HCEC 1CT (cell line): ENCODE measurements at places on chromosomes 1 and 21.

GRCh38 chr1:170351366-170351946, 180.5 kb upstream of the GORAB start:
- no peak for DNase-seq

DNA sequence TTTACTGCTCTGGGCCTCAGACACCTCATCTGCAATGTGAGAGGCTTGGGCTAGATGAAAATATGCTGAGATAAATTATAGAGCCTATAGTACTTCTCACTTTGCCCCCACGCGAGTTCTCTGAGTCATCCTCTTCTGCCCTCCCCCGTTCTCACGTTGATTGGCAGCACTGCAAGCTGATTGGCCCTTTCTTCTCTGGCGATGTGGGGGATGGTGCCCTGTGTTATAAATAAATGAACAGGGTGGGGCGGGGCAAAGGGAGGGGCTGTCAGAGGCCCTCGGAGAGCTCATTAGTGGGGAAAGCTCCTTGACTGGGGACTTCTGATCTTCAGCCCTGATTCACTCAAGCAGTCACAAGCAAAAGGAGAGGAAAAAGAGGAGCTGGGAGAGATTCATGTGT, 64.3 kb upstream of the ZC3H12A start:
- no peak for DNase-seq

DNA sequence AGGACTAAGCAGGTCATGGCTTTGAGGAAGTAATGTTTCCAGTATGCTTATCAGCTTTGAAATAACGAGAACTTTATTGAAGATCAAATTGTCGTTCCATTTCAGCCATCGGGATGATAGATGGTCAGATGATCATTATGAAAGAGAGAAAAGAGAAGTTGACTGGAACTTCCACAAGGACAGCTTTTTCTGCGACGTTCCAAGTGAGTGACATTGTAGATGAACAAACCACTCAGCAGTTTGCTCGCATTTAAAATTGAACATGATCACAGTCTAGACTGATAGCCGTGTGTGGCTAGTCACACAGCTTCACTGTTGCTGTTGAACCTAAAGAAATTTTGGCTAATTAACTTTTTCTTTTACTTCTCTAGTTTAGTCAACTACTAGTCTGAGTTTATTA, 151.1 kb downstream of the TLR5 start:
- DNase-seq: no peak

- DNase-seq: peak; percentile 66
Measured at GRCh38 chr21:41641821-41642701, 124.8 kb downstream of the RIPK4 start.

- no peak for DNase-seq
Measured at GRCh38 chr1:9990944-9991343, 6.1 kb upstream of the RBP7 start.

- DNase-seq: peak; percentile 11
Measured at GRCh38 chr1:161940866-161941591, 82.6 kb downstream of the OLFML2B start.

DNA sequence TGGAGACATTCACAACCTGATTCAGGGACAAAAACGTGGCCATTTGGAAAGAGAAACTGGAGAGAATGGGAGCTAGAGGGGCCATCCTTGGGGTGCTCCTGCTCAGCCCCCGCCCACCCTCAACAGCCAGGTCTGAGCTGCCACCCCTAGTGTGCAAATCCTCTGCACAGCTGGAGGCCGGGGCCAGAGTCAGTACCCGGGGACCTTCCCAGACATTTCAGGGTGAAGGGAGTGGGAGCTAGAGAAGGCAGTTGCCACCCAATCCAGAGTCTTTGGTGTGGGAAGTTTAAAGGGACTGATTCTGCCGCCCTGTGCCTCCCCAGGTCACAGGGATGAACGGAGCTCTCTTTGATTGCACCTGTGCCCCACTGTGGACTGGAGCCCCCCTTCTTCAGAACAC, 397.4 kb downstream of the MATN1 start:
- DNase-seq: no peak

GRCh38 chr1:53981220-53981619, 35.1 kb downstream of the LRRC42 start:
- no peak for DNase-seq

GRCh38 chr21:14484188-14485009, 61.7 kb downstream of the SAMSN1 start:
- DNase-seq: no peak

- DNase-seq: no peak
Measured at GRCh38 chr1:231091415-231091814, 51.4 kb upstream of the FAM89A start.

- DNase-seq: no peak
Measured at GRCh38 chr1:184753117-184753516, 1.5 kb downstream of the EDEM3 start.

- DNase-seq: no peak
Measured at GRCh38 chr1:160040476-160040875, 8.7 kb upstream of the PIGM start.

GRCh38 chr1:203873094-203873493, 11.7 kb downstream of the SNRPE start:
- DNase-seq: no peak

GRCh38 chr1:3296826-3297225, 157.6 kb upstream of the ARHGEF16 start:
- no peak for DNase-seq

- DNase-seq: no peak
Measured at GRCh38 chr1:232650845-232651244, 20.9 kb upstream of the SIPA1L2 start.

DNA sequence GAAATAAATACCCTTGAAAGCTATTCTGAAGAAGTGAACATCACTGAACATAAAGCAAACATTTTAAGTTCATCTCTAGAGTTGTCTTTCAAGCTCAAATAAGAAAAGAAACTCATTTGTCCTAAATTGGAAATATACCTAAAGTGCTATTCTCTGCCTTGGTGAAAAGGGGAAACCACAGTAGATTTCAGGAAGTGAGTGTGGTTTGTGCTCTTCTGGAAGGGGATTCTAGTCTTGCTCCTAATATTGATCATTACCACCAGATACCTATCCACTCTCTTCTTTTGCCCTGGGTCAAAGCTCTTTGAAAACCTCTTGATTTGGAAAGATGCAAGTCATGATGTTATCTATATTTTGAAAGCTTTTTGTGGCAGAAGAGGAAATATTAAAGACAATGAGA, 798.1 kb downstream of the ADGRL2 start:
- DNase-seq: no peak

GRCh38 chr1:156140879-156141707, 12.3 kb upstream of the SEMA4A start:
- DNase-seq: no peak
